IMR-90 (cell line): ENCODE measurements at places on chromosomes 1 and 21. TPM values are rescaled to one million over a fixed set of nuclear protein-coding genes. Genes with fewer than 3 reads are reported as not detected.

S100A7 gene
- total RNA-seq, result not detected in 2 replicates

DNA sequence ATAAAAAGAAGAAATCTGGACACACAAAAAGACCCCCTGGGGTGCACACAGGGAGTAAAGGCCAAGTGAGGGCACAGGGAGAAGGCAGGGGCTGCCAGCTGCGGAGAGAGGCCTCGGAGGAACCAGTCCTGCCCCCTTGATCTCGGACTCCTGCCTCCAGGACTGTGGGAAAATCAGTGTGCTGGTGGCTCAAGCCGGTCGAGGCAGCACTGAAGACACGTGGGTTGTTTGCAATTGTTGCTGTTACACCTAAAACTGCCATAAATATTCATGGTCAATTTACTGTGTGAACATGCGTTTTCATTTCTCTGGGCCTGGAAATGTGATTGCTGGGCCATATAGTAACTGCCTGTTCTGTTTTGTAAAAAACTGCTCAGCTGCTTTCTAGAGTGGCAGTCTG, 18.5 kb downstream of the IBA57 start:
- DNase-seq, result no peak
- no peak overlapping the region for H3K4me3 ChIP-seq
- H3K4me1 ChIP-seq, result peaks cover 4% of the 10 kb centered on the region; the same call in 1 of the 2 replicates
- H3K27ac ChIP-seq, result no peak overlapping the region
- H3K36me3 ChIP-seq, result no peaks in the 10 kb centered on the region
- no peaks in the 10 kb centered on the region for H3K27me3 ChIP-seq

GRCh38 chr1:16386454-16387113, 19.5 kb downstream of the SZRD1 start:
- no peaks in the 10 kb centered on the region for H3K27me3 ChIP-seq
- H3K36me3 ChIP-seq, result no peaks in the 10 kb centered on the region
- H3K4me1 ChIP-seq, result peaks cover 24% of the 10 kb centered on the region
- peak overlapping the region; percentile 12; the same call in 1 of the 2 replicates for H3K27ac ChIP-seq
- peak; percentile 76 for DNase-seq

DNA sequence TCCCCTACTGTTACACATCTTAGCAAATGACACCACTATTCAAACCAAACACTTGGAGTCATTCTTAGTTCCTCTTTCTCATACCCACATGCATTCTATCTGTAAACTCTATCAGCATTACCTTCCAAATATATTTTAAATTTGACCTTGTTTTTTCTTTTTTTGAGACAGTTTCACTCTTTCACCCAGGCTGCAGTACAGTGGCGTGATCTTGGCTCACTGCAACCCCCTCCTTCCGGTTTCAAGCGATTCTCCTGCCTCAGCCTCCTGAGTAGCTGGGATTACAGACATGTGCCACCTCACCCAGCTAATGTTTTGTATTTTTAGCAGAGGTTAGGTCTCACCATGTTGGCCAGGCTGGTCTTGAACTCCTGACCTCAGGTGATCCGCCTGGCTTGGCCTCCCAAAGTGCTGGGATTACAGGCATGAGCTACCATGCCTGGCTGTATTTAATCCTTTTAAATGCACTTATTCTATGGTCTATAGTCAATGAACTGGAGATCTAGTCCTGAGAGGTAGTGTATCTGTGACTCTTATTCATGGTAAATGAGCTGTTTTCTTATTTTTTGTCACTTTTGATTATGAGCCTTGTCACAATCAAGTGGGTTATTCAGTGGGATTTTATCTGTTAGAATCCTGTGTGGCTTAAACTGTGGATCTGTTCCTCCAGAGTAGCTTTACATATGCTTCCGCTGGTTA, 73.1 kb downstream of the GATAD2B start:
- DNase-seq, result no peak
- H3K4me1 ChIP-seq, result no peaks in the 10 kb centered on the region
- no peak overlapping the region for H3K27ac ChIP-seq
- H3K27me3 ChIP-seq, result no peaks in the 10 kb centered on the region
- H3K36me3 ChIP-seq, result peaks cover 7% of the 10 kb centered on the region

- H3K27ac ChIP-seq, result no peak overlapping the region
- H3K27me3 ChIP-seq, result no peaks in the 10 kb centered on the region
- no peak overlapping the region for H3K4me3 ChIP-seq
- H3K4me1 ChIP-seq, result no peaks in the 10 kb centered on the region
- DNase-seq, result no peak
- H3K36me3 ChIP-seq, result no peaks in the 10 kb centered on the region
Measured at GRCh38 chr21:15444118-15444960, 285.4 kb upstream of the USP25 start.

CFAP141 gene
- total RNA-seq, result not detected in 2 replicates

GLIS1 gene
- total RNA-seq, result 0.18 and 0.28 TPM in 2 replicates

DNA sequence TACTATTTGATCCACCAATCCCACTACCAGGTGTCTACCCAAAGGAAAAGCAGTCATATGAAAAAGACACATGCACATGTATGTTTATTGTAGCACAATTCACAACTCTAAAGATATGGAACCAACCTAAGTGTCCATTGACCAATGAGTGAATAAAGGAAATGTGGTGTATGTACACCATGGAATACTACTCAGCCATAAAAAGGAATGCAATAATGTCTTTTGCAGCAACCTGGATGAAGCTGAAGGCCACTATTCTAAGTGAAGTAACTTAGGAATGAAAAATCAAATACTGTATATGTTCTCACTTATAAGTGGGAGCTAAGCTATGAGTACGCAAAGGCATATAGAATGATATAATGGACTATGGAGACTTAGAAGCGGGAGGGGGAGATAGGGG, 12.6 kb downstream of the ADIPOR1 start:
- no peaks in the 10 kb centered on the region for H3K4me1 ChIP-seq
- DNase-seq, result no peak

- no peak for DNase-seq
- H3K27me3 ChIP-seq, result no peaks in the 10 kb centered on the region
- H3K4me3 ChIP-seq, result no peak overlapping the region
- H3K27ac ChIP-seq, result no peak overlapping the region
Measured at GRCh38 chr1:156539818-156540355, 32.5 kb downstream of the IQGAP3 start.

- H3K27me3 ChIP-seq, result no peaks in the 10 kb centered on the region
- H3K36me3 ChIP-seq, result peaks cover 41% of the 10 kb centered on the region
- DNase-seq, result peak; percentile 39
Measured at GRCh38 chr1:21216835-21217811, 40.4 kb upstream of the EIF4G3 start.

DNA sequence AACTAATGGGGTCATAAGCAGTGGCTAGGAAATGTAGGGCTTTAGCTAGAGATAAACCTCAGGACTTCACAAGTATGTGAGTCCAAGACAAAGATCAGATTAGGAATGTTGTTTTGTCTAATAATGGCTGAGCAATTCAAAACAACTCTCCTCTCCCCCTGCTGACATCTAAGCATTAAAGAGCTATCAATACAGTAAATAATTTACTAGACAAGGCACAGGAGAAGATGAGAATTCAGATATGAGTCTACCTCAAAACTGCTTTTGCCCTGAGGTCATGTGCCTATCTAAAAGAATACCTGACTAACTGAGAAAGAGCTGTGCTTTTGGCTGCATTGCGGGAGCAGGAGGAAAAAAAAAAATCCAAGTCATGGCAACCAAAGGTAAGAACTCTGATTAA, 86.8 kb downstream of the SPATA17 start:
- H3K27me3 ChIP-seq, result no peaks in the 10 kb centered on the region
- H3K4me1 ChIP-seq, result peaks cover under 1% of the 10 kb centered on the region; the same call in 1 of the 2 replicates
- H3K36me3 ChIP-seq, result no peaks in the 10 kb centered on the region
- no peak for DNase-seq

WDR77 gene
- 73.6 and 80.8 TPM in 2 replicates for total RNA-seq

PAPPA2 gene
- 0.18 and 0.28 TPM in 2 replicates for total RNA-seq

DNA sequence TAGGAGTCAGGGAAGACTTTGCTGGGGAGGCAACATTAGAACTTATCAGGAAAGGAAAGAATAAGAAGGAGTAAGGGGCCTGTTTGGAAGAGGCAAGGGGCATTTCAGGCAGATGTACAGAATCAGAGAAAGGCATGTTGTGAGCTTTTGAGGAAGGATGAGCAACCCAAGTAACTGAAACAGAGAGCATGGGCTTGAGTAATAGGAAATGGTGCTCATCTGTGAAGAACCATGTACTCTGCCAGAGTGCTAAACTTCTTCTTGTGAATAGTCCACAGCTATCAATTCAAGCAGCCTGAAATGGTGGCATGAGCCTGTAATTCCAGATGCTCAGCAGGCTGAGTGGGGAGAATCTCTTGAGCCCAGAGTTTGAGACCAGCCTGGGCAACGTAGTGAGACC, 19.2 kb upstream of the PIGK start:
- DNase-seq, result no peak
- H3K27ac ChIP-seq, result no peak overlapping the region
- no peaks in the 10 kb centered on the region for H3K4me1 ChIP-seq
- no peaks in the 10 kb centered on the region for H3K27me3 ChIP-seq
- no peak overlapping the region for H3K4me3 ChIP-seq
- H3K36me3 ChIP-seq, result no peaks in the 10 kb centered on the region
